ENCODE measurements at places on chromosomes 2 and 18.

- DNase-seq: no peak
These were observed 7.9 kb upstream of the ERMN start for GRCh38 chr2:157333304-157334047.

DNA sequence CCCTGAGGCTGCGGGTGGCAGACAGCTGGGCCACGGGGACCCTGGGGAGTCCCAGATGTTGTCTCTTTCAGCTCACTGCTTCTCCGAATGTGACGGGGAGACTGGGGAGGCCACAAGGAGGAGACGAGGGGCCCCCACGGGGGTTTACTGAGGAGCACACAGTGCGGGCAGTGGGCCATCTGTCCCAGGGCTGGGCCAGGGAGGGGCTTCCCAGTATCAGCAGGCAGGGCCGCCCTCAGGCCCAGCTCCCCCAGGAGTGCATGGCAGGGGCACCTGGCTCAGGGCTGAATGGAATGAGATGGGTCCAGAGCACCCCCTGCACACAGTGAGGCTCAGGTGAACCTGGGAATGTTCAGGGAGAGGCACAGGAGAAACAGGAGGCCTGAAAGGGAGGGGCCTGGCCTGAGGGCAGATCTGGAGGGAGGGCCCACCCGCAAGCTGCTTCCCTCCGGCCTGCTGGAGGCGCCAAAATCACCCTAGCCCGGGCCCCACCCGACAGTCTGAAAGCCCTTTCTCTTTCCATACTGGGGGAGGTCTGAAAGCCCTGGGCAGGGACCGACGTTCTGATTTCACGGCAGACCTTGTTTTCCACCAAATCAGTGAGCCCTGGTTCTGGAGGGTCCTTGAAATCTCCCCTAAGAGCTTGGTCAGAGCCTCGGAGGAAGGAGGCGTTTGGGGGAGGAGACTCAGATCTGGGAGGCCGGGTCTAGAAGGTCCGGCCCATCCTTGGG is 35.5 kb upstream of the PTMA start:
- DNase-seq: no peak

DNA sequence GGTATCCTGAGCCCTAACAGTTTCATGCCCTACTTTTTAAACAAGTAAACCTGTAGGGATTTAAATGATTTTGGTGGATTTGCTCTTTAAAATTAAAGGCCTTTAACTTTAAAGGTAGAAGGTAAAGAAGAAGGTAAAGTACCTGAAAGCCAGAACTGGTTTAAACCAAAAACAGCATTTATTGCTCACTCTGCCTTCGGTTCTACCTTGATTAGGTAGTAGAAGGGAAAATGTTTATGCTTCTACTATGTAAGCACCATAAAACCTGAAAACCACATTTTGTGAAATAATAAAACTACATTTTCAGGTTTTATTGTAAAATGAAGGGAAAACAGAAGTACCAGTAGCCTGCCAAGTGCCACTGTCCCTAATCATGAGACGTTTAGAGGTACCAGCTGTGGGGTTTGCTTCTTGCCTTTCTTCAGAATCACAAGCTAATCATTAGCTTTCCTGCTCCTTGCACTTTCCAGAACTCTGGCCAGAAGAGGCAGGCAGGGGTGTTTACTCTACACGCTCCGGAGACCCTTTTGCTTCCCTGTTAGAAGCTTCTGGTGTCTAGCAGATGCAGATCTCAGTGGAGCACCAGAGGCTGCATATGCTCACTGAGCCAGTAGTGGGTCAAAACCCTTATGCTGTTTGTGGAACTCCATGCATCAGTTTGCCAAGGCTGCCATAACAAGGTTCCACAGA is 33.3 kb downstream of the RPIA start:
- no peak for DNase-seq

GRCh38 chr2:127743477-127744026 is 42.3 kb downstream of the SFT2D3 start:
- DNase-seq: no peak

- no peak for DNase-seq
These were observed 81.5 kb downstream of the XDH start for GRCh38 chr2:31333046-31333445.

DNA sequence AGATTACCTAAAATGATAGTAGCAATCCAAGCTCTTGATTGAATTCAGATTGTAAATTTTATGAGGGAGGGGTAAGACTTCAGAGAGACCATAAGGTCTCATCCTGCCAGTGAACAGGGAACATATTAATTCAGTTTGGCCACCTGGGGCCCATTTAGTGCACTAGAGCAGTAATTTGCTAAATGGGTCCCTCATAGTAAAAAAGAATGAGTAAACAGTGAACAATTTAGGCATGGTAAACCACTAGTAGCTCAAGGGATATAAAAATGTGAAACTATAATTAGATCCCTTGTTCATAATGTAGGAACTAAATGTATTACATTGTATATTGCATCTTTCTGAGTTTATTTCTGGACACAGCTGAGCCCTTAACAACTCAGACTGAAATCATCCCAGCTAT is 4.9 kb upstream of the PHLPP1 start:
- DNase-seq: no peak

All from activated CD4-positive, CD25-positive, alpha-beta regulatory T cell (primary cell).